ENCODE measurements at places on chromosomes 1 and 21. TPM values are rescaled to one million over a fixed set of nuclear protein-coding genes. Genes with fewer than 3 reads are reported as not detected.

The DEPDC1 gene
- total RNA-seq: 7.6 TPM

The OR10K1 gene
- total RNA-seq: not detected

The RPS6KC1 gene
- 4.7 TPM for total RNA-seq

The VTCN1 gene
- total RNA-seq: not detected

The CASQ1 gene
- not detected for total RNA-seq

The OR2T29 gene
- total RNA-seq: not detected

The UBE2G2 gene
- 63.7 TPM for total RNA-seq

The GFI1 gene
- 0.42 TPM for total RNA-seq

The SDE2 gene
- 13.8 TPM for total RNA-seq

The TMEM50B gene
- 8.0 TPM for total RNA-seq

The ENAH gene
- total RNA-seq: 19.4 TPM

The ANGPTL7 gene
- not detected for total RNA-seq

The KRTAP10-6 gene
- total RNA-seq: not detected

The C1orf141 gene
- not detected for total RNA-seq

The GJA8 gene
- total RNA-seq: not detected

The GNG4 gene
- 0.13 TPM for total RNA-seq

The SRRM1 gene
- total RNA-seq: 25.3 TPM

The RUNX1 gene
- total RNA-seq: 26.7 TPM

The MAN1C1 gene
- total RNA-seq: 0.28 TPM

The CFHR5 gene
- total RNA-seq: not detected

The OVAAL gene
- total RNA-seq: not detected

The MCOLN2 gene
- not detected for total RNA-seq

The MTARC1 gene
- 6.8 TPM for total RNA-seq

The REG4 gene
- total RNA-seq: 12.8 TPM

The TRNAU1AP gene
- total RNA-seq: 23.9 TPM

The SPRR4 gene
- not detected for total RNA-seq
